Smooth muscle cell of the umbilical artery (primary cell): ENCODE measurements at places on chromosomes 3 and 15. TPM values are rescaled to one million over a fixed set of nuclear protein-coding genes. Genes with fewer than 3 reads are reported as not detected.

The CADPS gene
- 16.9 and 57.3 TPM in 2 replicates for total RNA-seq

The PROS1 gene
- total RNA-seq, result 8.3 and 11.9 TPM in 2 replicates

The PPIB gene
- 1,167 and 1,999 TPM in 2 replicates for total RNA-seq

The EPHA6 gene
- not detected in 2 replicates for total RNA-seq

The ANKRD34C gene
- total RNA-seq, result 0.05 TPM in 1 of 2 replicates, not detected in the other

The MBD4 gene
- 21.9 and 28.8 TPM in 2 replicates for total RNA-seq

The LRTM1 gene
- not detected in 2 replicates for total RNA-seq

The KCNAB1 gene
- under 0.01 and 3.5 TPM in 2 replicates for total RNA-seq

The TNNC1 gene
- total RNA-seq, result 0.89 TPM in 1 of 2 replicates, not detected in the other

The ECE2 gene
- not detected in 2 replicates for total RNA-seq

The LRRC2 gene
- total RNA-seq, result under 0.01 and 0.23 TPM in 2 replicates

The SERINC4 gene
- total RNA-seq, result not detected in 2 replicates

The SNX4 gene
- total RNA-seq, result 26.1 and 28.1 TPM in 2 replicates

The ACKR2 gene
- total RNA-seq, result not detected in 2 replicates

The GABRB3 gene
- 0.65 and 1.5 TPM in 2 replicates for total RNA-seq

The PRR20G gene
- total RNA-seq, result not detected in 2 replicates

The VGLL3 gene
- total RNA-seq, result 19.3 and 36.5 TPM in 2 replicates

The ZCWPW2 gene
- total RNA-seq, result 0.74 and 1.2 TPM in 2 replicates

The SOX2 gene
- total RNA-seq, result not detected in 2 replicates

The SAXO2 gene
- total RNA-seq, result 0.05 and 1.2 TPM in 2 replicates

The UCN2 gene
- 2.1 and 2.3 TPM in 2 replicates for total RNA-seq

The SPTBN5 gene
- total RNA-seq, result 0.59 and 1.8 TPM in 2 replicates

The CCPG1 gene
- total RNA-seq, result 93.1 and 196 TPM in 2 replicates

The DLEC1 gene
- under 0.01 and 0.09 TPM in 2 replicates for total RNA-seq

The RRP9 gene
- 26.3 and 30.3 TPM in 2 replicates for total RNA-seq

The GABRR3 gene
- not detected in 2 replicates for total RNA-seq

The SLTM gene
- total RNA-seq, result 55.8 and 78.1 TPM in 2 replicates

The FAM174B gene
- 2.4 TPM in 1 of 2 replicates, not detected in the other for total RNA-seq

The CCR8 gene
- total RNA-seq, result not detected in 2 replicates

The TGM5 gene
- not detected in 2 replicates for total RNA-seq

The CDC25A gene
- 2.4 and 8.5 TPM in 2 replicates for total RNA-seq

The ITIH3 gene
- 0.30 TPM in 1 of 2 replicates, not detected in the other for total RNA-seq

The TMEM44 gene
- total RNA-seq, result 17.2 and 27.5 TPM in 2 replicates

The RETNLB gene
- not detected in 2 replicates for total RNA-seq

The OSTN gene
- total RNA-seq, result 1.8 and 23.8 TPM in 2 replicates

The EHD4 gene
- 16.3 and 57.8 TPM in 2 replicates for total RNA-seq

The MCTP2 gene
- total RNA-seq, result 25.3 and 57.9 TPM in 2 replicates

The CIDEC gene
- 0.09 TPM in 1 of 2 replicates, not detected in the other for total RNA-seq

The CTXND1 gene
- not detected in 2 replicates for total RNA-seq
